ENCODE measurements at places on chromosomes 16 and 17.
A peak's percentile ranks its signal among the peaks of the same experiment; 100 is the strongest.

- no peak for DNase-seq
Measured at GRCh38 chr17:71572343-71572742, 548.5 kb upstream of the SOX9 start.

DNA sequence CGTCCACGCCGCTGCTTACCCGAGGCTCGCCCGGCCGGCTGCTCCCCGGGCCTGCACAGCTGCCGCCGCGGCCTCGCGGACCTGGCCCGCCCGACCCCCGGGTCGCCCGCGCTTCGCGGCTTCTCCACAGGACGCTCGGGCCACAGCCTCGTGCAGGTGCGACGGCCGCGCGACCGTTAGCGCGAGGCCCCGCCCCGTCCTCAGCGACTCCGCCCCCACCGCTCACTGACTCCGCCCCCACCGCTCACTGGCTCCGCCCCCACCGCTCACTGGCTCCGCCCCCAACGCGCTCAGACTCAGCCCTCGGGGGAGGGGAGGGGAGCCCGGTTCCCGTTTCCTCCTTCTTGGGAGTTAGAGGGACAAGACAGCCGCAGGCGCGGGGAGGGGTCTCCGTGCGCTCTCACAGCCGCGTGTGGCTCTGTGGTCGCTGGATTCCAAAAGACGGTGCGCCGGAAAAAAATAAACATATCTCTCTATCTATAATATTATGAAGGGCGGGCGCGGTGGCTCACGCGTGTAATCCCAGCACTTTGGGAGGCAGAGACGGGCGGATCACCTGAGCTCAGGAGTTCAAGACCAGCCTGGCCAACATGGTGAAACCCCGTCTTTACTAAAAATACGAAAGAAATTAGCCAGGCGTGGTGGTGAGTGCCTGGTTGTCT is at the start of gene MEIOB:
MEIOB (minus strand) TSS at position 191 of the 662 bp plus-strand sequence. CDS start 3,989 bp downstream, outside the sequence.
- peak; percentile 52 for DNase-seq

DNA sequence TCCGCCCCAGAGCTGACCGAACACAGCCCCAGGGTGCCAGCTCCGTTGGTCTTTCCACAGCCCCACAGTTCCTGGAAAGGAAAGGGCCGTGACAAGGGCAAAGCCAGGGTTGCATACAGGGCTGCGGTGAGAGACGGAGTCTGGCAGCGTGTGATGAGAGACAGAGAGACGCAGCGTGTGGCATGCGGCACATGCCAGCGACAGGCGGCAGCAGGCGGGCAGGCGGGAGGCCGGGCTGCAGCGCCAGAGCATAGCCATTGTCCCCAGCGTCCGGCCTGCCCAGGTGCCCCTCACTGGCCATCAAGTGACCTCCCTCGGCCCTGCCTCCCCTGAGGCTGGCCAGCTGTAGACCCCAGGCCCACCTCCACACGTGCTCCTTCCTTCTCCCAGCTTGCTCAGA is 8.6 kb downstream of the RTN4RL1 start:
- no peak for DNase-seq

- no peak for DNase-seq
Measured at GRCh38 chr17:57970710-57971109, 15.5 kb upstream of the CUEDC1 start.

DNA sequence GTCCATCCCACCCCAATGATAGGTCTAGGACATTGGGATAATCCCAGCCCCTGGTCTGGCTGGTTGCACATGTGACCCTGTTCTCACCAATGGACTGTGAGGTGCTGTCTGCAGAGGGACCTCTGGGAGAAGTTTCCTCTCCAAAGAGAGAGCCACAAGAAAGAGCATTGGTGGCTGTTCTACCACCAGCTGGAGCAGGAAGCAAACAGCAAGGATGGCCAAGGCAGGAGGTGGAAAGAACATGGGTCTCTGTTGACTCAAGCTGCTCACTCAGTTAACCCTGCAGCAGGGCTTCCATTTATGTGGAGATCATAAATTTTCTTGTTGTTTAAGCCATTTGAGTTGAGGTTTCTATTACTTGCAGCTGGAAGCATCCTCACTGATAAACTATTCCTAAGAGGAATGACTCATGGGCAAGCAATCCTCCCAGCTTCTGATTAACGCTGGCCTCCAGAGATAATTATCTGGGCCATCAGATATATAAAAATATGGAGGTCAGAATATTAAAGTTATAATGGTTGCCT is 52.6 kb downstream of the CYB5B start:
- DNase-seq, result no peak

- peak; percentile 84 for DNase-seq
Measured at GRCh38 chr17:43720311-43721060, 38.1 kb downstream of the SOST start.

DNA sequence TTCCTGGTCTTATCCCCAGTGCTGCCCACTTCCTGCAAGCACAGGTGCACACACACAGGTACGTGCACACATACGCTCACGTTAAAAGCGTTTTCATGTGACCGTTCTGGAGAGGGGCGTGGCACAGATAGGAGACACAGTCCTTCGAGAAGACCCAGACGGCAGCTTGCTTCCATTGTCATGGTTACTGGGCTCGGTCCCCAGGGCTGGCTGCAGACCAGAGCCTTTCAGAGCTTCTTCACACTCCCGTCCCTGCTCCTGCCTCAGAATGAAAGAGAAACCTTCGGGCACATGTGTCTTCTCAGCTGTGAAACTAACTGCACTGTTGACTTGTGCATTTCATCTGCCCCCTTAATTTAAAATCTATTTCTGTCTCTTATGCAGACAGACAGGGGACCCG is 154.2 kb downstream of the PITPNC1 start:
- DNase-seq, result no peak

DNA sequence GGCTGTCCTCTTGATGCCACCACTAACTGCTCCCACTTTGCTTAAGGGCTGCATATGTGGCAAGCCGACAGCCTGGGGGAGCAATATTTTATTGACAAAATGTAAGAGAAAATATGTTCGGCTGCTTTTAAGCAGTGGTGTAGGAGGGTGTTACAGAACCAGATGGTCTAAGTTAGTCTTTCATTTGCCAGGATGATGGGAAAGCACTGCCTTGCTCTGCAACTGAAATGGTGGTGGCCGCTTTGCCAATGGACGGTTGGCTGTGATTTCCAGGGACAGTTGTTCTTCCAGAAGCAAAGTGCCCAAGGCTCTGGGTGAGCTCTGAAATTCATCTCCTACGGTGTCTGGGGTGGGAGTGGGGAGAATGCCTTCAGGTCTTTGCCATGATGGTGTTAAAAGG is 469.3 kb downstream of the TOX3 start:
- no peak for DNase-seq

GRCh38 chr16:78437352-78437968 is 338.0 kb downstream of the WWOX start:
- DNase-seq, result peak; percentile 54

GRCh38 chr16:56424791-56425438 is 430 bp downstream of the AMFR start:
- DNase-seq, result peak; percentile 49

DNA sequence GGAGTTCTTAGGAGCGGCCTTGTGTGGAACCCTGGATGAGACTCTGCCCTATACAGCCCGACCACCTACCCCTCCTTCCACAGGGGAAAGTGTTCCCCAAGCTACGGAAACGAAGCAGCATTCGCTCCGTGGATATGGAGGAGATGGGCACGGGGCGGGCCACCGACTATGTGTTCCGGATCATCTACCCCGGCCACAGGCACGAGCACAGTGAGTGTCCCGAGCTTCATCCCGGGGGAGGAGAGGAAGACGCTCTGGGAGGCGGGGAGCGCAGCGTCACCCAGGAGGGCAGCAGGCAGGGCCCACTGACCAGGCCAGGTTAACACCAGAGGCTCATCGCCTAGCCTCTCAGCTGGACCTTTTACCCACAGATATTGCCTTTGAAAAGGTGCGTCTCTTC is 27.8 kb downstream of the SGSM2 start:
- DNase-seq, result no peak

DNA sequence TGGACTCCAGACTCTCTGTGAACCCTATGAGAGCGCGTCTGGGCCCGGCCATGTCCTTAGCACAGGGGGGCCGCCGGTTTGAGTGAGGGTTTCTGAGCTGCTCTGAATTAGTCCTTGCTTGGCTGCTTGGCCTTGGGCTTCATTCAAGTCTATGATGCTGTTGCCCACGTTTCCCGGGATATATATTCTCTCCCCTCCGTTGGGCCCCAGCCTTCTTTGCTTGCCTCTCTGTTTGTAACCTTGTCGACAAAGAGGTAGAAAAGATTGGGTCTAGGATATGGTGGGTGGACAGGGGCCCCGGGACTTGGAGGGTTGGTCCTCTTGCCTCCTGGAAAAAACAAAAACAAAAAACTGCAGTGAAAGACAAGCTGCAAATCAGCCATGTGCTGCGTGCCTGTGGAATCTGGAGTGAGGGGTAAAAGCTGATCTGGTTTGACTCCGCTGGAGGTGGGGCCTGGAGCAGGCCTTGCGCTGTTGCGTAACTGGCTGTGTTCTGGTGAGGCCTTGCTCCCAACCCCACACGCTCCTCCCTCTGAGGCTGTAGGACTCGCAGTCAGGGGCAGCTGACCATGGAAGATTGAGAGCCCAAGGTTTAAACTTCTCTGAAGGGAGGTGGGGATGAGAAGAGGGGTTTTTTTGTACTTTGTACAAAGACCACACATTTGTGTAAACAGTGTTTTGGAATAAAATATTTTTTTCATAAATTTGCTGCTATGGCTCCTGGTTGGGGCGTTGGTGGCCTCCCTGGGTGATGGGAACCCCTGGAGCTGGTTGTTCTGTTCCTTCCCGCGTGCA is 23.1 kb downstream of the STAT5A start:
- peak; percentile 51 for DNase-seq

GRCh38 chr17:65589321-65589720 is 27.9 kb upstream of the AXIN2 start:
- no peak for DNase-seq

DNA sequence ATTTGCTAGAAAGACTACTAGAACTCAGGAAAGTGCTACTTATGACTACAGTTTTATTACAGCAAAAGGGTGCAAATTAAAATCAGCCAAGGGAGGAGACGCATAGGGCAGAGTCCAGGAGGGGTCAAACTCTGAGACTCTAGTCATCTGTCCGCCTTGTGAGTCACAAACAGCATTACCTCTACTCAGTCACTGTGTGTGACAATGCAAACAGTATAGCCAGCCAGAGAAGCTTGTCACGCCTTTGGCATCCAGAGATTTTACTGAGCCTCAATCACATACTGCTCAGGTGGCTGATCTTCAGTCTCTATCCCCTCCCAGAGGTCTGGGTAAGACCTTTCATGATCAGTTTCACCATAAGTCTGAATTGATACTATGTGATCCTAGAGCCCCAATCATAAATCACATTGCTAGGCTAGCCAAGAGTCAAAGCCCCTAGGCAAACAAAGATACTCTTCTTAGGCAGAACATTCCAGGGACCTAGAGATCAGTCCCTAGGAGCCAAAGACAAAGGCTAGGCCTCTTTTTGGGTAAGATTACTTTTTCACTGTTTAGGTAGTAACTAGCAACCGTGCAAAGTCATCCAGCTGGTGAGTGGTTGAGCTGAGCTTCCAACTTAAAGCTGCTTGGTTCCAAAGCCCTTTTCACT is 48.8 kb upstream of the CLEC19A start:
- DNase-seq, result no peak

DNA sequence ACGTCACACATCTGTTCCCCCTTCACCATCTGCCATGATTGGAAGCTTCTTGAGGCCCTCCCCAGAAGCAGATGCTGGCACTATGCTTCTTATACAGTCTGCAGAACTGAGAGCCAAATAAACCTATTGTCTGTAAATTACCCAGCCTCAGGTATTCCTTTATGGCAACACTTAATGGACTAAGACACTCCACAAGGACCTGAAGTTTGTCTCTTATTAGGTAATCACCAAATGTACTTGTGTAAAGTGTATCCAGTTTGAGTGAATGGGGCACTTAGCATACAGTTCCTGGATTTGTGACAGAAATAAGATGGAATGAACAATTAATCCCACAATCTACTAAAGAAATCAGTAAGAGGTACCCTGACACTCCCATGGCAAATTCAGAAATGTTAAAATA is 105.3 kb downstream of the SLC39A11 start:
- DNase-seq, result no peak

GRCh38 chr17:12673788-12674187 is 8.1 kb downstream of the MYOCD start:
- DNase-seq, result no peak

DNA sequence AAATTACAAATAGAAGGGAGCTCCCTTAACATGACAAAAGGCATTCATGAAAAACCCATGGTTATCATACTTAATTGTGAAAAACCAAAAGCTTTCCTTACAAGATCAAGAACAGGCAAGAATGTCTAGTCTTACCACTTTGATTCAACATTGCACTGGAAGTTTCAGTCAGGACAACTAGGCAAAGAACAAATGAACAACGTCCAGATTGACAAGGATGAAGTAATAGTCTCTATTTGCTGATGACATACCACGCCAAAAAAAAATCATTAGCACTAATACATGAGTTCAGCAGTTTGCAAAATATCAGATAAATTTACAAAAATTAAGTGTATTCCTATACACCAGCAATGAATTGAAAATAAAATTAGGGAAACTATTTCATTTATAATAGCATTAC is 200.2 kb downstream of the TOX3 start:
- DNase-seq, result no peak

DNA sequence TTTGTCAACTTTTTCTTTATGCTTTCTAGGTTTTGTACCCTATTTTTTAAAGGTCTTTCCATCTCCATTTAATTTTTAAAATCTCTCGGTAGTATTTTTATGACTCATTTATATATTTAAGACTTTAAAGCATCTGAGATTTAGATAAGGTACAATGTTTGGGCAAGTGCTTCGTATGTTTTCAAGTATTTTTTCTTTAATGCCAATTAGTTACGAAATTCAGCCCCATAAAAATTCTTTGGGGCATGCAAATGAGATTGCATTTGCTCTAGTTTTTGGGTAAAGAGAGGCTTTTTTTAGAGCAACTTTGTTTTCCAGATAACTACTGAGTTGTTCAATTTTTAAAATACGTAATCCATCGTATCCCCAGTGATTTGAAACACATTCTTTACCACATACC is 65.3 kb upstream of the CRHR1 start:
- DNase-seq, result no peak

- no peak for DNase-seq
Measured at GRCh38 chr17:40099619-40100418, 570 bp downstream of the NR1D1 start.

GRCh38 chr17:78041386-78042179 is 83.1 kb downstream of the TNRC6C start:
- DNase-seq, result no peak

GRCh38 chr17:38879878-38880665 is 10.2 kb downstream of the LASP1 start:
- no peak for DNase-seq

DNA sequence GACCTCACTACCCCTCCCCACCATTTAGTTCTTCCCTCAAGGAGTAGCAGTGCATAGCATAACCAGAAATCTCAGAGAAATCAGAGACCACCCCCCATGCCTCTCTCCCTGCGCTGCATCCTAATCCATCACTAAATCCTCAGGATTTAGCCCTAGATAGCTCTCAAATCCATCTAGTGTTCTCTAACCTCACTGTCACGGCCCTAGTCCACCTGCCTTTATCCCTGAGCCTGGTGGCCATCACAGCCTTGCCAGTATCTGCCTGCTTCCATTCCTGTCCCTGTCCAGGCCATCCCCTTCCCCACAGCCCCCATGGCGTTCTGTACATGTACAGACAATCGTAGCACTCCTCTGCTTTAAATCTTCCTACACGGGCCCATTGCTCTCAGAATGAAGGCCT is 19.1 kb downstream of the CBLN1 start:
- no peak for DNase-seq

GRCh38 chr16:81796035-81796434 is 16.9 kb downstream of the PLCG2 start:
- no peak for DNase-seq

Measured in stimulated activated CD4-positive, alpha-beta T cell treated with anti-CD3 and anti-CD28 coated beads, Interleukin-15, amount 100 ng/mL, for 24 hours (primary cell).